M059J (cell line): ENCODE measurements at places on chromosomes 5 and 9.

- peak; percentile 88 for DNase-seq
These were observed 4.3 kb upstream of the AHRR start for GRCh38 chr5:317086-317811.

DNA sequence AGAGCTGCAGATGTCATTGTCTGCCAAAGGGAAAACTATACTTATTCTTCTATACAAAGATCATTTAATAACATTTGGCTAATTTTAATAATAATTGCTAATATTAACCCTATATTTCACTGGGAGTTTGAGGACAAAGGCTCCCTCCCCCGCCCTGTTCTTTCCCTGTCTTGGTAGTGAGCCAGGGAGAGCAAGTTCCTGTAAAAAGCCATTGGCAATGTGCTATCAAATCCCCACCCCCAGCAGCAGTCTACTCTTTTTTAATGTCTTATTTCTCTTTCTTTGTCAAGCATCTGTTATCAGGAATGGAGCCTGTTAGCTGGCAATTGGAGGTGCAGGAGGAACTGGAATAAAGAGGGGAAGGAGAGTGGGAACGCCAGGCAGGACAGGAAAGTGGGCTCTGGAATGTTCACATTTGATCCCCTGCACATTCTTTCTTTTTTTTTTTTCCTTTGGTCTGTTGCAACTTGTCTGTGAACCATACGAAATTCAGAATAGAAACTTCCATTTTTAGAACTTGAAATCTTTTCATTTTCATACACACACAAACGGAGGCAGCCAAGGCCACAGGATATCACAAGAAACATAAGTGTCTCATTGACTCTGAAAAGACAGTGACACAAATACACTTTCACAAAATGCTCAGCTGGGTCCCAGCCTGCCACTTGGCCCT lies 664.8 kb upstream of the ZNF608 start:
- peak; percentile 63 for DNase-seq

DNA sequence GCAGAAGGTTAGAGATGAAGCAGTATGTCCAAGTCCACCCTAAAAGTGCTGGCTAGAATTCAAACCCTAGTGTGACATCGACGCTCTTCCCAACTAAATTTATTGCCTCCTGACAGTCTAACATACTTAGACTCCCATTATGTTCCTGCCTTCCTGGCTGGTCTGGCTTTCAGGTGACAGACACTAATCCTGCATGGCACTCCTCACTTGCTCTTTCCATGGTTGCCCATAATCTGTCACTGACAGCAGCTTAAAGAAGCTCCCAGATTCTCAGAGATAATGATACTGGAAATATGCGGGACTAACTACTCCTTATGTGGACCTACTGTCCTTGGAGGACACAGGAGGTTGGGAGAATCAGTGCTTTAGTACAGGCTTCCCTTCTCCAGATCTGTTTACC lies 41.7 kb upstream of the HTR1A start:
- no peak for DNase-seq

- no peak for DNase-seq
These were observed 17.3 kb downstream of the MEGF10 start for GRCh38 chr5:127307868-127308267.

DNA sequence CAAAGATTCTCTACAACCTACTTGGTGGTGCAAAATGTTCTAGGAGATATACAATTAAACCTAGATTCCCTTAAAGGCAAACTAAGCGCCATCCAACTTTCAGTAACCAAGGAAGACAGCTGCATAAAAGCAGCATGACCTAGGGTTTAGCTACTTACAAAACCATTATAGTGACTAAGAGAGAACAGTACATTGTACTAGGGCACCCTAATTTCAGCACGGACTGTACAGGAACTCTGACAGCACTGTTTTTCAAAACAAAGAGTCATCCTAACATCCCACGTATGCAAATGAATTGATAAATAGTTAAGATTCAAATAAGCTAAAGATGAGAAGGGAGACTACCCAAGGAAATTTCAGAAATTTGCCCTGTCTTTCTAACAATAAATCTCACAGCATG lies 30.0 kb downstream of the STRBP start:
- DNase-seq = no peak

DNA sequence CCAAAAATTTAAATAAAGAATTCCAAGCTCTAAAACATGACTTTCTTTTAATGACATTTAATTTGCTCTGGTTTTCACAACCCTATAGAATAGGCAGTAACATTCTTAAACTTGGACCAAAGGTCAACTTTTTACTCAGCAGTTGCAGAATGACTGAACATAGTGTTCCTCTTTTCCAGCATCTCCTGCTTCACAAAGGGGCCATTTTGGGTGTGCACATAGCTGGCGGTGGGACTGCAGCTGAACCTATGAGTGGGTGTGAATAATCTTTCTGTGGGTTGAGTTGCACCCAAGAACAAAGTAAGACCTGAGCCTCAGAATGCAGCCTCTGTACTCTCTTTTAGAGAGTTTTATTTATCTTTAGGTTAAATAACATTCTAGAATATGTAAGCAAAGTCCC lies 96.9 kb upstream of the HAPLN1 start:
- DNase-seq = no peak

GRCh38 chr5:157175071-157175612 lies 5.5 kb upstream of the ITK start:
- no peak for DNase-seq

- peak; percentile 12 for DNase-seq
These were observed 184.0 kb upstream of the GDNF start for GRCh38 chr5:38023799-38024198.

DNA sequence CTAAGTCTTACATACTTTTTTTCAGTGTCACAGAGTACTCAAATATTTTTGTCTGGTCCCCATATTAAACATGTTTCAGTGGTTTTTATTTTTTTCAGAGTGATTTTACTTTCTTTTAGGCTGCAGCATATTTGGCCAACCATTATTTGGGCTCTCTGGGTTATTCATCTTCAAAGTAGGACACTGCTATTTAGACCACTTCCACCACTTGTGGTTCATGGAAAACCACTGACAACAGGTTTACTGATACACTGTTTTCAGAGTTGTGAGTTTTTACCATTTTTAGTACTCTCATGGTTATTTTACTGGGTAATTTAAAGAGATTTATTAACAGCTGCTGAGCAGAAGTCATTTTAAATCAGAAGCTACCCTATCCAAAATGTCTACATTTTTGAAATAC lies 437.6 kb downstream of the KIAA0825 start:
- DNase-seq = no peak

DNA sequence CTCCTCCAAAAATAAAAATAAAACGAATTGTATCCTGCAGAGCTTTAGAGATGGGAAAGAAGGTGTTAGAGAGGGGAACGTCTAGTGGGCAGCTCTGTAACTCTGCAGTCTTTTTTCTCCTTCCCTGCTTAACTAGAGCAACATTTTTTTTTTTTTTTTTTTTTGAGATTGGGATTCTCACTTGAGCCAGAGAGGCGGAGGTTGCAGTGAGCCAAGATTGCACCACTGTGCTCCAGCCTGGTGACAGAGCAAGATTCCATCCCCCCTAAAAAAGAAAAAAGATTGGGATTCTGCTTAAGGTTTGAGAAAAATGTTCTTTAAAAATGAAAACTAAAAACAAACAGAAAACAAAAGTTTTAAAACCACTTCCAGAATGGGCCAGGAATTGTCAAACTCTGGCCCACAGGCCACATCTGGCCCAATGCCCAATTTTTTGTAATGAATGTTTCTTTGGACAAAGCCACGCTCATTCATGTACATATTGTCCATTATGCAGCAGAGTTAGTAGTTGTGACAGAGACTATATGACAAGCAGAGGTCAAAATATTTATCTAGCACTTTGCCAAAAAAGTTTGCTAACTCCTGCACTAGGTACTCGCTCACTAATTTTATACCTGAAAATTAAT lies 98.5 kb downstream of the ZCCHC7 start:
- DNase-seq = peak; percentile 10
